ENCODE measurements at places on chromosomes 5 and 9.
A peak's percentile ranks its signal among the peaks of the same experiment; 100 is the strongest.

DNA sequence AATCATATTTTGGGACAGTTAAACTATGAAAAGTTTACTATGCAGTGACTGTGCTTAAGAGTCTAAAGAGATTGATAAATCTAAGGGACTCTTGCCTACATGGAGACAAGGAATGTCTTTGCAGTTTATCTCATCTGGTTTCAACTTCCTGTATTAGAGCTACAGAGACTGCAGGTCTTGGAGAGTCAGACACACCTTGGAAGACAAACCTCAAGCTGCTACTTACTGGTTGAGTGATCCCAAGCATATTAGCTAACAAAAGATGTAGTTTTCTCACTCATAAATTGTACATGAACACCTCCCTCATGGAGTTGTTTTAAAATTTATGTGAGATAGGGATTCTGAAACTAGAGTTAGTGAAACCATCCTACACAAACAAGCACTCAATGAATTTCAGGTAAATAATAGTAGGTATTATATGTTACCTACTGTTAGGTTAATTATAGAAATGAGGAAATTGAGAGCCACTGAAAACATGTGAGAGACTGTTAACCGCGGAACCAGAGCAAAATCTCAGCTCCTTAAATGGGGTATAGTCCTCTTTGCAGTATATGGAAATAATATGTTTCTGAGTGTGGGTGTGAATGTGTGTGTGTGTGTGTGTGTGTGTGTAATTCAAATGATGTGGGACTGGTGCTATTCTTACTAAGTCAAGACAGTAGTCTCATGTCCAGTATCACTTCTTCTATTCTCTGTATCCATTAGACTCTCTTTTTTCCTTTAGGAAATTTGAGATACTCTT lies 752.1 kb downstream of the DTWD2 start:
- peak; percentile 3 for DNase-seq

DNA sequence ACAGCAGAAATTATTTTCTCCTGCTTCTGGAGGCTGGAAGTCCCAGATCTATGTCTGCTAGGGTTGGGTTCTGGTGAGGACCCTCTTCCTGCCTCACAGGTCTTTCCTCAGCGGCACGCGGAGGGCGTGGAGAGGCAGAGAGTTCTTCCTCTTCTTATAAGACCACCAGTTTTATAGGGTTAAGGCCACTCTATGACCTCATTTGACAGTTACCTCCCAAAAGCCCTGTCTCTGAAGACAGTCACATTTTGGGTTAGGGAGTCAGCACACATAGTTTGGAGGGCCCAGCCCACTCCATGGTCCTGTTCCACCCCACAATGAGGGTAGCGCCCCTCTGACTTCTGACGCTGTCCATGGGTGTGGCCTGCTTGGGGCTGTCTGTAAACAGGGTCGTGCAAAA lies 46.7 kb downstream of the TRIP13 start:
- no peak for DNase-seq

DNA sequence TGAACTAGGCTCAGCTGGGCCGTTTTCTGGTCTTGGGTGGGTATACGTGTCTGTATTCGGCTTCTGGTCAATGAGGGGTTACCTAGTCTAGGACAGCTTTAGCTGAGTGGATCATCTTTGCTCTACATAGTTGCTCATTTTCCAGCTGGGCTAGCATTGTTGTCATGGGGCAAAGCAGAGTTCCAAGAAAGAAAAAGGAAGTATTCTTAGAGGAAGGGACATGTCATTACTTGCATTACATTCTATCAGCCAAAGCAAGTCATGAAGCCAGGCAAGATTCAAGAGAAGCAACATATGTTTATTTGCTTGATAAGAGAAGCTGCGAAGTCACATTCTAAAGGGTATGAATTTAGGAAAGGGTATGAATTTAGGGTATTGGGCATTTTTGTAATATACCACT lies 396.5 kb downstream of the ZNF608 start:
- no peak for DNase-seq

DNA sequence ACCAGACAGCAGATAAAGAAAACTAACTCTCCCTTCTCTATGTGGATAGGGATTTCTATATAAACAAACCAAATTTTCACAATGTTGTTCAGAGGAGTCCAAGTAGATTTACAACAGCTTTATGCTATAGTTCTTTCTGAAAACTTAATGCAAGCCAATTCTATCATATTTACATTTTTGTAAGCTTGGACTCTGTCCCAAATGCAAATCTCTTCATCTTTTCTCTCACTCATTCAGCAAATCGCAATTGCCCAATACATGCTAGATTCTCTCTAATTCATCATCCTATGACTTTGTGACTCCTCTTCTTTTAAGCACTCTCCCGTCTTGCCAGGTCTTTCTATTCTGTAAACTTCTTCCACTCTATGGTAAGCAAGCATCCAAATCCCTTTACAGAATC lies 39.1 kb upstream of the UGT3A2 start:
- no peak for DNase-seq

GRCh38 chr5:138469540-138470321 lies 4.5 kb downstream of the EGR1 start:
- DNase-seq, result no peak

- DNase-seq, result no peak
Observed at GRCh38 chr5:104361932-104362331, 799.3 kb upstream of the NUDT12 start.

- no peak for DNase-seq
Observed at GRCh38 chr5:9601055-9601739, 29.0 kb downstream of the TAS2R1 start.

DNA sequence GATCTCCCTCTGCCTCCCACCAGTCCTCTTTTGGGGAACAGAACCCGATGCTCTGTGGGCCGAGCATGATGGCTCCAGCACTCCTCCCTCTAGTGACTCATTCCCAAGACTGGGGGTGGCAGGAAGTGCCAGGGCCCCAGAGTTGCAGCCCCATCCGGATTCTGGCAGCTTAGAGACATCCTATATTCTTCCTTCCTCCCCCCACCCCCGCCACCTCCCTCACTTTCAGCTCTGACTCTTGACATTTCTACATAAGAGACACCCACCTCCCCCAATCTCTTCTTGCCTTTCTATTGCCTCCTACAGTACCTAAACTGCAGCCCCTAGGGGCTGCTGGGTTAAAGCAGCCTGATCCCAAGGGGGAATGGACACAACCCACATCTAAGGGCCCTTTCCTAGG lies 47.1 kb upstream of the MATR3 start:
- peak; percentile 44 for DNase-seq

- DNase-seq, result no peak
Observed at GRCh38 chr5:110105692-110106091, 416.0 kb downstream of the MAN2A1 start.

DNA sequence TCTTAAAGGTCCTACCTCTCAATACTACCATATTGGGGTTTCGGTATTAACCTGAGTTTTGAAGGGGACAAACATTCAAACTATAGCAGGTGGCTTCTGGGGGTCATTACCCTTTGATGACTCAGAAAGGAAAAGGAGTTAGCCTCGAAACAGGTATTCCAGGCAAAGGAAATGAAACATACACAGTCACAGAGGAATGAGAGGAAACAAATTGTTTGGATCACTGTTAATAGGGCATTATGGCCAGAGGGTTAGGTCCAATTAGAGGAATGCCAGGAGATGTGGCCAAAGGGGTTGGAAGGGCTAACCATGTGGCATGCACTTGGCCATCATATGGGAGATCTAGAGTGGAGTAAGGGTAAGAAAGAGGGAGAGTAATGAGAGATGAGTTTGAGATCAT lies 23.9 kb upstream of the NIM1K start:
- DNase-seq, result no peak

DNA sequence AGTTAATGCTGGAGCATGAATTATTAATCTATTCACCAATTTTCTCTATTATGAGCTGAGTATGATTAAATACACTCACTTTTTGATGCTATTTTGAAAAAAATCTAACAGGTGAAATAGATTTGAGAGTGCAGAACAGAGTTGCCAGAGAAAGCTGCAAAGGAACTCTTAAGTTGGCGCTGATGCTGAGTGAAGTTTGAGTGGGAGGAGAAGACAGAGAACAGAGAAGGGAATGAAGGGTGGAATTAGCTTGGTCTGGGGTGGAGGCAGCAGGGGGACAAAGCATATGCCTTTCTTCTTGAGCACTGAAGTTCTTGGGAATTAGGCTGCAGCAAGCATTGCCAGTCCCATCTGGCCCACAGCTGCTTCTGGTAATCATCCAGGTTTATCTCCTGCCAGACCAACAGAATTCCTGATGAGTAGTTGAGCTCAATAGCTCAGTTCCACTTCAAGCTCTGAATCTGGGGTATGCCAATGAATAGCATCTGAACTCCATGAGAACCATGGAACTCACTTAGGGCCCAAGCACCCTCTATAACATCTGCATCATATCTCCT lies 290.1 kb downstream of the HINT1 start:
- DNase-seq, result no peak

GRCh38 chr9:117434566-117434965 lies 19.7 kb upstream of the ASTN2 start:
- DNase-seq, result no peak

DNA sequence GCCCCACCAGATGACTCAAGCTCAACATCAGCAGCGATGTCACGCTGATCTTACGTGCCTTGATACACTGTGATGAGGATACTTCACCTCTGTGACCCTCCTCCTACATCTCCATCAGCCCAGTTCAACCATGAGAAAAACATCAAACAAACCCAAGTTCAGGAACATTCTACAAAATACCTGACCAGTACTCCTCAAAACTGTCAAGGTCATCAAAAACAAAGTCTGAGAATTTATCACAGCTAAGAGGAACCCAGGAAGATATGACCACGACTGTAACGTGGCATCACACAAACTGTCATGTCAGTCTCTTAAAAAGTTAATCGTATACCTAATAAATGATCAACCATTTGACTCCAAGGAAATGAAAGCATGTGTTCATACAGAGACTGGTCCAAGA lies 90.8 kb downstream of the COL23A1 start:
- DNase-seq, result no peak

DNA sequence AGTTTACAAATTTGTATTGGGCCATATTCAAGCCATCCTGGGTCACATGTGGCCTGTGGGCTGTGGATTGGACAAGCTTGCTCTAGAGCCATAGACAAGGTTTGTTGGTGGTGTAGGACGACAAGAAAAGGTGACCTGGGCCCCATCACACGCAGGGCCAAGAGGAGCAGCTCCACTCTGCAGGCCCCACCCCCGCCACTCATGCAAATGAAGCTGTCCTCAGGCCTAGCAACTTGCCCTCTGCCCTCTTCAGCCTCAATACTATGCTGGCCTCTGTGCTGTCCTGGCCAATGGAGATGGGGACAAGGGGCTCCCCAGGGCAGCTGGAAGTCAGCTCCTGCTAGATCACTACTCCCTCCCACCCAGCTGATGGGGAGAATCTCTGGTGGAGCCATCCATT lies 55.2 kb upstream of the TMEM252 start:
- no peak for DNase-seq

DNA sequence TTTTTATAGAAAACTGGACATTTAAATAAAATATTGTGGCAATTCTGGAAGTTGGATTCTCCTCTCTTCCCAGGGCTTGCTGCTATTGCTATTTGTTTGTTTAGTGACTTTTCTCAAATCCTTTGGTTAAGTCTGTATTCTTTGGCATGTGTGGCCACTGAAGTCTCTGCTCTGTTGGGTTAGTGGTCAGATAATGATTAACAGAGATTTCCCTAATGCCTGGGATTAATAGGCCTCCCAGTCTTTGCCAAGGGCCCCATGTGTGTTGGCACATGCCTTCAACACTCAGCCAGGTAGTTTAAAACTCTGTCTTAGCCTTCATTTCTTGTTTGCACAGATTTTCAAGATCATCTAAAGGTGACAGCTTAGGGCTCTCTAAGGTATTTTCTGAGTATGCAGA lies 92.8 kb upstream of the EPB41L4A start:
- no peak for DNase-seq

- no peak for DNase-seq
Observed at GRCh38 chr9:23088932-23089364, 642.3 kb downstream of the DMRTA1 start.

DNA sequence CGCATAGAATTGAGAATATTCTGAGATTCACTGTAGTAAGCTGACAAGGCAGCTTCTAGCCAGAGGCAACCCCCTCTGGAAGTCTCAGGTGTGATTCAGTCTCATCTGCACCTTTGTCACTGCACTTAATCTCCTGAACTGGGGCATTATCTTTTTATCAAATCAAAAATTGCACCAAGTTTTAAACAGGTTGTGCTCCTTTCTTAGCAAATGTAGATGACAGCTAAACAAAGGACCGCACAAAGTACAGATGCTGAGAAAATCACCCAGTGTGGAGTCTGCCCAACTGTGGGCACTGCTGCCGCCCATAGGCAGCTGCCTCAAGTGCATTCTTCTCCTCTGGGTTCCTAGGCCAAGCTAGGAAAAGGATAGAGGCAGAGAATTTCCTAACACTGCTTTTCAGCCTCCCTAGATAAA lies 51.1 kb downstream of the STARD4 start:
- no peak for DNase-seq

DNA sequence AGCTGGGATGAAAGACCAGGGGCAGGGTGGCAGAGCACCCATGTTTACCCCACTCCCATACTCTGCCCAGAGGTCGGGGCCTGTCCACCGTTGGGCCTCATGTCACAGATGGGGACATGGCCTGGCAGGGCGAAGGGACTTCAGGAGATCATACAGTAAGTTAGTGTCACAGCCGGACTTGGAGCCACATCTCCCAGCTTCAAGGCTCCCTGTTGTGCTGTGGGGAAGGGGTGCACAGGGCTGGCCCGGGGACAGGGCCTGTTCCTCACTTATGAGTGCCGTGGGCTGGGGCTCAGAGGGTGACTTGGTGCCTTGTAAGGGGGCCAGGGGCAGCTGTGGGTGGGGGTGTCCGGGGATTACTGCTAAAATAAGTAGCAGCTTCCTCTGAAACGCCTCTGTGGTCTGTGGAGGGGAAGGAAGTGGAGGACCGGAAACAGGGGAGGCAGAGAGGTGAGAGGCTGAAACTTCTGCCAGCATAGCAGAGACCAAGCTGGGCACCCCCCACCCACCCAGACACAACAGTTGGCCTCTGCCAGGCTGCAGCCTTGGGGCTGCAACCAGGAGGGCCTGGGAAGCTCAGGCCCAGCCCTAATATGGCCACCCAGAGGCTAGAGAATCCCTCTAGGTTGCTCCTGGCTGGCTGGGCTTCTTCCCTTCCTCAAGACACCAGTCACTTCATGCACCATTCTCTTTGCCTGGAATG lies 41.1 kb upstream of the NEK6 start:
- DNase-seq, result peak; percentile 59

- no peak for DNase-seq
Observed at GRCh38 chr9:130329061-130329460, 63.5 kb downstream of the HMCN2 start.

- DNase-seq, result no peak
Observed at GRCh38 chr9:72788966-72789735, 163.7 kb downstream of the ALDH1A1 start.

DNA sequence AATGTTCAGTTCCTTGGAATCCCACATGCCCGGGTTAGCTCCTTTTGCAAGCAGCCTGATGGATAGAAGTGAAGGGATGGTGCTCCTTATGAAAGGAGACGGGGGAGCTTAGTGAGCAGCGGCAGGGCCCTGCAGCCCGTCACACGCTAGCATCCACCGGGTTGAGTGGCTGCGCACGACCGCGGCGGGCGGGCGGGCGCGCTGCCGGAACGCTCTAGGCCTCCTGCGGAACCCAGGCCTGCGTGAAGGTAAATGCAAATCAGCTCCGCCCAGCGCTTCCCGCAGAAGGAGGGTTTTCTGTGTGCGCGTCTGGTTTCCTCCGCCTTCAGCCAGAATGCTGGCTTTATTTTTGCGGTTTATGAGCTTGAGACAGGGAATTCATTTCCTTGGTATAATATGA lies 19.8 kb downstream of the IL12B start:
- DNase-seq, result no peak

Data from GM13976 (cell line).